ENCODE measurements at places on chromosomes 13 and 19. TPM values are rescaled to one million over a fixed set of nuclear protein-coding genes. Genes with fewer than 3 reads are reported as not detected.

WDR88 gene
- not detected for total RNA-seq

TFDP1 gene
- 31.8 TPM for total RNA-seq

PSPN gene
- total RNA-seq, result 3.1 TPM

CDX2 gene
- total RNA-seq, result 0.24 TPM

ARHGEF18 gene
- 53.0 TPM for total RNA-seq

KIR2DL3 gene
- total RNA-seq, result 1.7 TPM

TMEM150B gene
- 2.2 TPM for total RNA-seq

ZNF492 gene
- 4.8 TPM for total RNA-seq

ZNF17 gene
- total RNA-seq, result 18.5 TPM

RGS9BP gene
- 0.96 TPM for total RNA-seq

Data from umbilical cord (tissue), 2 donors.